ENCODE measurements at places on chromosomes 3 and 15.

GRCh38 chr3:118707991-118708390 lies 326.7 kb downstream of the IGSF11 start:
- DNase-seq: no peak

DNA sequence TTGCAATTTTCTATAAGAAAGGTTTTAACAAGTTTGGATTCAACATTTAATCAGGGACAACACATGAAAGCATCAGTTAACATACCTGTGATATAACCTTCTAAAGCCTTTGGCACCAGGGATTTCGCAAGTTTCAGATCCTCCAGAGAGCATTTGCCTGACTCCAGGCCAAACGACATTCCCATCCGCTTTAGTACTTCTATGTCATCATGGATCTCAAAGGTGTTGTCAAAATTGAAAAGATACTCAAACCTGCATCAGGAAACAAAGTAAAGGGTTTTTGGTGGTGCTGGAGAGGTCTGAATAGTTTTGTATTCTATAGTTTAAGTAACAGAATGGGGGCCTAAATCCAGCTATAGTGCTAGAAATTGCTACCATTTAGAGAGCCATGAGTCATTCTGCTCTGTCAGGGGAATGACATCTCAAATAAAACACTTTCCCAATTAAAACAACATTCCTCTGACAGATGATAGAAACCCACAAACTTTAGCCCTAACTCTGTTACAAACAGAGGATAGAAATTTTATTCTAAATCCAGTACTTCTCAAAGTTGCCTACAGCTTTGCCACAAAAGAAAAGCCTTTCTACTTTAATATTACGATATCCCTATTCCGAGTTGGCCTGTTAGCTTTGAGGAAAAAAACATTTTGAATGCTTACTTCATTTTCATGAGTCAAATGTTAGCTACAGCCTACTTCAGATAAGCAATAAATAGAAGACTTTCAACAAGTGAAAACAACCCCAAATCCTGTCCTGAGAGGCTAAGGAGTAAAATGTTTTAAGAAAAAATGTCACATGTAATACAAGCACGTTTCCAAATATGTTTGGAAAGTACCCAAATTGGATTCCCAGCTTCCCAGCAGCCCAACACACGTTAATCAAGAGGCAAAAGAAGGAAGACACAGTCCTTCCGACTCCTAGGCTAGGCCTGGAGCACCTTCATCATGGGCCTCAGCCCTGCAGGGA lies 83.4 kb downstream of the ATP1B3 start:
- no peak for DNase-seq

DNA sequence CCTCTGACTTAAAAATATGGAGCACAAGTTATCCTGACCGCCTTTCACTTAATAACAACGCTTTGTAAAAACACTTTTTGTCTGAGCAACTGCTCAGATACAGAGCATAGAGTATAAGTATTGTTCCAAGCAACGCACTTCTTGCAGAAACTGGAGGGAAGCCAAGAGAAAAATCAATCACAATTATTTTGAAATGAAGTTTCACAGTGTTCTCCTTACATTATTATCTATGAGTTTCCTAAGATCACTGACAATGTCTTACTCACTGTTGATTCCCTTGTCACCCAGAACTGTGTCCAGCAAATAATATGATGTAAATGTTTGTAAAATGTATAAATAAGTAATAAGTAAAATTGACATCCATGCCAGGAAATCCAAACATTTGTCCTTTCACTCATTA lies 184.6 kb upstream of the GPR149 start:
- DNase-seq: no peak

- no peak for DNase-seq
These were observed 15.0 kb upstream of the FBLN2 start for GRCh38 chr3:13533885-13534301.

GRCh38 chr3:61936344-61936937 lies 375.1 kb downstream of the PTPRG start:
- peak; percentile 4 for DNase-seq

- DNase-seq: no peak
These were observed 114.8 kb downstream of the FILIP1L start for GRCh38 chr3:99999536-99999935.

- no peak for DNase-seq
These were observed 444.8 kb upstream of the GRM7 start for GRCh38 chr3:6416049-6416661.

DNA sequence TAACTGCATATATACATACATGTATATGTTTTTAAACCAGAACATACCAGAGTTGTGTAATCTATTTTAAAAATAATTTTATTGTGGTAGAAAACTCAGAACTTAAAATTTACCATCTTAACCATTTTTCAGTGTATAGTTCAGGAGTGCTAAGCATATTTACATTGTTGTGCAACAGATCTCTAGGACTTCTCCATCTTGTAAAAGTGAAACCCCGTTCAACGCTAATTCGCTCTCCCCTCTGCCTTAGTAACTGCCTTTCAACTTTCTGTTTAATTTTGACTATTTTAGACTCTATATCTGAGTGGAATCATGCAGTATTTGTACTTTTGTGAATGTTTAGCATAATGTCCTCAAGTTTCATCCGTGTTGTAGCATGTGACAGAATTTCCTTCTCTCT lies 51.8 kb upstream of the SSR3 start:
- no peak for DNase-seq

DNA sequence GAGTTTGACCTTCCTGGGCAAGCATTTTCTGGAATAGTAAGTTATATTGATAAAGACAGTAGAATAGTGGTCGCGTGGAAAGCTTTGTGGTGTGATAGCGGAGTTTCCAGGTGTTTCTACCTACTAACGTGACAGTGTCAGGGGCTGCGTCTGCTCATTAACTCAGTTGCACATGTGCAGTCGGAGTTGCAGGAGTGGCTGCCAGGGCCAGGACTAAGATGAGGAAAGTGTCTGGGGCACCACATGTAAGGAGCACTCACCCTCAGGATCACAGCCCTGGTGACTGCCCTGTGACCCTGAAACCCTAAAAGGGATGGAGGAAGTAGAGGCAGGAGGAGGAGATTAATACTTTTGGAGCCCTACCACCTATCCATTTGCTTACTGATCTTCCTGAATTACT lies 295.0 kb downstream of the LRTM1 start:
- DNase-seq: no peak

GRCh38 chr3:181823716-181824115 lies 112.0 kb downstream of the SOX2 start:
- no peak for DNase-seq

GRCh38 chr3:74839566-74839965 lies 225.1 kb upstream of the CNTN3 start:
- no peak for DNase-seq

DNA sequence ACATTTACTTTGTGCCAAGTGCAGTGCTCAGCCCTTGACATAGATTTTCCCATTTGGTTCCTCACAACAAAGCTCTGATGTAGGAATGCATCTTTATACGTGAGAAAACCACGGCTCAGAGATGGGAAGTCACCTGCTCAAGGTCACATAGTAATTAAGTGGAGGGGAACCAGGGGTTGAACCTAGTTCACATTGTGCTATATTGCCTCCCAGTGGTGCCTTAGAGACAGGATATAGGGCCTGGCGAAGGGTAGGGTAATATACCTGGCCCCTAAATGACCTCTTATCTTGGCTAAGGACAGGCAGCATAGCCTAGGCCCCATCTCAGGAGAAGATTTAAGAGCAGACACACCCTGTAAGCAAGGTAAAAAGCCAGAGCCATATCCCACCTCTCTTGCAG lies 71.5 kb downstream of the FOXP1 start:
- DNase-seq: no peak

DNA sequence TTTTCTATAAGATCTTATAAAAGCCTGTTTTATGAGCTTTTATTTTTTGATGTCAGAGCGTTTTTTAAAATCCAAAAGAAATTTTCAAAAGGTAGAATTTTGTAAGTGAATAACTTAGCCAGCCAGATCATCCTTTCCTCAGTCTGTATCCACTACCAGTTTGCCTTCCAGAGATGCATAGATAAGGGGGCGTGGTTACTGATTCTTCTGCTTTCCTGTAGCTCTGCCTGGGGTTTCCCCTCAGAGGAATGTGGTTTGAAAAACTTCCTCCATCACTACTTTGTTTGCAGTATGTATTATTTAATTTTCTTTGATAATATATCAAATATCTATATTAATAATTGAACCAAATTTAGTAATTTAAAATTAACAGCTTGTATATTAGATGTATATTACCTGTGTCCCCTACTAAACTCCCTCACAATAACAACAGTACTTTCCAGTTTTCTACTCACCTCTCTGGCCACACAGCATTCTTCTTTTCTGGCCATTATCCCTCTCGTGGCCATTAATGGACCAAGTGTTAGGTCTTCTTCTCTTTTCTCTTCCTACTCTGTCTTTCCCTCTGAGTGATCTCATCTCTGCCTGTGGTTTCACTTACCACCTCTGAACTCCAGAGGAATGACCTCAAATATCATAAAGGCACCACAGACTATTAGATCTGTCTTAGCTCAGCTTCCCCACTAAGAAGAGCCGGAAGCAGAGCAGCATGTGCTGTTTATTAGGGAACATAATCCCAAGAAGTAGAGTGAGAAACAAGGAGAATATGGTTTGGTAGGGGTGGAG lies 239.7 kb downstream of the UBE2E2 start:
- no peak for DNase-seq

DNA sequence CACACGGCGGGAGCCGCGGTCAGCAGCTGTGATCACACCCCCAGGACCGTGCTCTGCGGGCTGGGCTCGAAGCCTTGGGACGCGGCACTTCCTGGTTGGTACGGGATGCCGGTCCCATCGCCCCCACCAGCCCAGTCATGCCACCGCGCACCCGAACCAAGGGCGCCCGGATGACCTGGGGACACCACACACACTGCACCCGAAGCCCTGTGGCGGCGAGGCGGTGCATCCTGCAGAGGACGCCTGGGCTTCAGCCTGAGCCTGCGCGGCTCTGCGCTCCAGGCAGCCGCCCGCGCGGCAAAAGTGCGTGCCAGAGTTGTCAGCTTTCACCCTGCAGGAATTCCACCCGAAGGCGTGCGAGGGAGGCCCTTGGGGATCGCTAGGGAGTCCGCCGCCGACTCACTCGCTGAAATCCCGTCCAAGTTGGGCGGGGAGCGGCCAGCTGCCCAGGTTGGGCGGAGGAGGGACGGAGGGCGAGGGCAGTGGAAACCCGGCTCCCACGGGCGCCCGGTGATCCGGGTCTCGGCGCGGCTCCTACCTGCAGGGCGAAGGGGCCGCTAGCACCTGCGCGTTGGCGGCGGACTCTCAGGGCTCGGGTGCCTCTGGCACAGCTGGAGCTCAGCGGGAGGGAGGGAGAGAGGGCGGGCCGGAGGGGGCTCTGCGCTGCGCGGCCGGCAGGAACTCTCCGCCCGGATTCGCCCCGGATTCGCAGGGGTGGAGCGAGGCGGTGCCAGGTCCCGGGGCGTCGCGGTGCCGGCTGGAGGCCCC lies at the start of gene PLD1:
Gene PLD1, minus strand, starts transcription at position 623 of the 768 bp plus-strand sequence. CDS start 72,432 bp downstream, outside the sequence.
- DNase-seq: peak; percentile 30

DNA sequence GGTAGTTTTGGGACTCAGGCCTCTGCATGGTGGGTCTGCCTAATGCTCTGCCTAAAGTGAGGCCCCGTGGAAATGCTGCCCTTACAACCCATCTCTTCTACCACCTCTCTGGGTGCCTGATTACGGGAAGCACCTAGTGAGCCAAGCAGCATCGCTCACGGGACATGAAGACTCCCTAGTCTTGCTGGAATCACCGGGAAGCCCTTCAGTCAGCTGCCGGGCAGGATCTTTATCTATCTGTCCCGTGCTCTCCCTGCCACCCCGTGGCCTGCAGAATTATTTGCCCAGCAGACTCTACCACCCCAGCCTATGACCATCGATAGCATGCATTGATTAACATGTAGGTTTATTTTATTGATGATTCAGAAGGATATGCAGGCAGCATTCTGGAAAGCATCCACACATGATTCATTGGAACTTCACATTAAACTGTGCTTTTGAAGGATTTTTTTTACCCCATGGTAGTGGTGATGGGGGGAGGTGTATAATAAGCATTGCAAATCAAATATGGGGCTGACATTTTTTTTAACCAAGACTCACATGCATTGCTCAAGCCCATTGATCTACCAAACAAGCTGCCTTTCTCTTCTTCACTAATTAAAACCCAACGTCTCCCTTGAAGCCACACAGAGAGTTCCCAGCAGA lies 63.1 kb downstream of the ATP2B2 start:
- DNase-seq: no peak

DNA sequence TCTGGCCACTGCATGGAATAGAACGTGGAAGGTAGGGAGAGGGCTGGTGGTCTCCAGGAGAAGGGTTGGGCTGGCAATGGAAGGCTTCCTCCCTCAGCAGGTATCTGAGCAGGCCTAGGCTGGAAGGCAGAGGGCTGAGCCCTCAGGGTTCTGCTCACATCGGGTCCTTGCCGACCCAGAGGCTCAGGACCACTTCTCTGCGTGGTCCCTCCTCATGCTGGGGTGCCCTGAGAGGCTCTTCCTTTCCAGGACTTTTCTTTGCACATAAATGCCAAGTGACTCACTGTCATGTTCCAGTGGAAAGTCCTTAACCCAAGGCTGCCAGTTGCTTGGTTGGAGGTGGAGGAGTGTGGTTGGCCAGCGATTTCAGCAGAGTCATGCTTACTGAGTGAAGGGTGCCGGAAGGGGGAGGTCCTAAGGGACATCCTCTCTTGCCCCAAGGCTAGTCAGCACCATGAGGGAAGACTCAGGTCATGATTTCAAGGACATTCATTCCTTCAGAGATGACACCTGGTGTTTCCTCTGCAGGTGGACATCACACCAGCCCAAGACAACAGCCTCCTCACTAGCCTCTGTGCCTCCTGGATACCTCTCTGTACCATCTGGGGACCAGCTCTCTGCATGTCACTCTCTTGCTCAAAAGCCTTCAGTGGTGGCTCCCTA lies 8.2 kb downstream of the SLC6A6 start:
- DNase-seq: no peak

- DNase-seq: no peak
These were observed 82.9 kb downstream of the ST6GAL1 start for GRCh38 chr3:187013159-187013716.

DNA sequence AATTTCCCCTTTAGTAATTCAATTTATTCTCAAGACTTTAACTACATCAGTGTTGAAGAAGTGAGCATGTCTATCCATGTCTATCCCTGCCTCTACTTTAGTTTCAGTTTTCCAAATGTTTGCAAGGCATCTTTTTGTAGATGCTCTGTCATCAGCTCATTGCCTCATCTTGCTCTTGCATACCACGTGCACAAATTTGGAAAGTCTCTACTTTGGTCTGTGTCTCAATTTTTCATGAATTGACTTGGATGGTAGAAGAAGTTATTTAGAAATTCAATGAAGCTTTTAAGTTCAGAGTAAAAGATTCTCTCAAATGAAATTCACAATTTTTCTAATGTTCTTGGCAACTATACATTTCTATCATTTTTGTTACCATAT lies 55.3 kb downstream of the CLDN1 start:
- no peak for DNase-seq

- DNase-seq: no peak
These were observed 623.5 kb downstream of the EDEM1 start for GRCh38 chr3:5811016-5811415.

DNA sequence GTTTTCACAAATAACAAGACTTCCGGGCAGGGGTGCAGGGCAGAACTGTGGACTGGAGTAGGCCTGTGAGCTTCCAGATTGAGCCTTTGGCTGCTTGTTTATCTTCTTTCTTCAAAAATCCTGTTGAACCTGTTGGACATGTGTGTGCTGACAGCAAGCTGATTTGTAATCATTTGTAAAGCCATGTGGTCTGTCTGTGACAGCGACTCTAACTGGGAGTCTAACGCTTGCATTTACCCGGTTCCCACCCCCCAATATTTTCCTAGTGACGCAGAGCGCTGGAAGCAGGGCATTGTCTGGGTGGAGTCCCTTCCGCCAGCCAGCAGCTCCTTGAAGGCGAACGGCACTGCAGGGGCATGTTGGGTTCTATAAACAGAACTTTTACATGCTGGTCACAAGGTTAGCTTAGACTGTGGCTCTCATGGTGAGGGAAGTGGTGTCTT lies 85.7 kb upstream of the MYZAP start:
- DNase-seq: no peak

- no peak for DNase-seq
These were observed 210.6 kb upstream of the UBE3A start for GRCh38 chr15:25649390-25649789.
